ENCODE measurements at places on chromosomes 11 and 22.

DNA sequence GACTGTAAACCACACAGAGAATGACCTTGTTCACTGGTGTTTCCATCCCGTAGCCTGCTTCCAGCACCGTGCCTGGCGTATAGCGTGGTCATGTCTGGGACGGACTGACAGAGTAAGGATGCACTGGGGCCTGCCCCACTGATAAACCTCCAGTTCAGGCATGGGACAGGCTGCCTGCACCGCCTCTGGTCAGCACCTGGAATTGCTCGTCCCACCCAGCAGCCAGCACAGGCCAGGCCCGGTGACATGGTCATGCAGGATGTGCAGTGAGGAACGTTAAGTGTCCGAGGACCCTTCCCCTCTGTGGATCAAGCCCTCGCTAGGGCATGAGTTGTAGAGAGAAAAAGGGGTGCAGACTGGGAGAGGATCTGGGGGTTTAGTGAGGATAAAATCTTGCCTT lies 44.8 kb downstream of the LMO1 start:
- no peak for DNase-seq

DNA sequence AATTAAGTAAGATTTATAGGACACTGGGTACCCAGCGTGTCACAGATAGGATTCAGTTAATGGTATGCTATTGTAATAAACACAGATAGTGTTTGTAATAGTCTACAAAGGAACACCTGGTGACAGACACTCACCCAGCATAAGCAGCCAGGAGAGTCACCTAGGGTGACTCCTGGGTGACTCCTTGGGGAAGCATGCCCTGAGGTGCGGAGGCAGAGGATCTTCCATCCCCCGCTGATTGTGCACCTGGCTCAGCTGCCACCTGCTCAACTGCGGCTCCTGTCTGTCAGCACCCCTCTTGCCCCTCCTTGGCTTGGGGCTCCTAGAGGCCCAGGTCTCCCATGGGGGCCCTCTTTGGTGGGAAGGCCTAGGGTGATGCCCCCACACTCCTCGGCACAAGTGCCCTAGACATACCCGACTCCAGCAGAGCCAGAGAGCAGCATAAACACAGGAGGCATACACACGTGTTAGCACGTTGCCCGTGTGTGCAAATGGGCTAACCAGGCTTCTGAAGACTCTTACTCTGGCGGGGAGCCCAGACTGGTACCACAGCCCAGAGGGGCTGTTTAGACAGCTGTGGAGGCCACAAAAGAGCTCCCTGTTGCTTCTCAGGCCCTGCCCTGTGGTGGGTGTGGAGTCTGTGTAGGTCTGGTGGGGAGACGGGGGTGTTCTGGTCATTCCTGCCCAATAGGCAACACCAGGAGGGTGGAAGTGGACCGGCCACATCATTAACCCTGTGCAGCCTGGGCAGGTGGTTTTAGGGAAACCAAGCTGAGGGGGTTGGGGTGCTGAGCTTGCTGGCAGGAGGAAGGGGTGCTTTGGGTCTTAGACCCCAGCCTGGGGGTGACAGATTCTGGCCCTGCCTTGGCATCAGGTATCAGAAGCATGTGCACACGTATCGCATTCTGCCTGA lies 3.0 kb downstream of the INPPL1 start:
- DNase-seq = no peak

DNA sequence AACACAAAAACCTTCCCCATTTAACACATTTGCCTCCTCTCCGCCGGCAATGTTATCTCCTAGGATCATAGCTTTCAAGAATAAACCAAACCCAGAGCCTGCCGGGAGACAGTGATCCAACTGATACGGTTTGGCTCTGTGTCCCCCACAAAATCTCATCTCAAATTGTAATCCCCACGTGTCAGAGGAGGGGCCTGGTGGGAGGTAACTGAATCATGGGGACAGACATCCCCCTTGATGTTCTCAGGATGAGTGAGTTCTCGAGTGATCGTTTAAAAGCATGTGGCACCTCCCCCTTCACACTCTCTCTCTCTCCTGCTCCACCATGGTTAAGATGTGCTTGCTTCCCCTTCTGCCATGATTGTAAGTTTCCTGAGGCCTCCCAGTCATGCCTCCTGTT lies 33.3 kb downstream of the RBFOX2 start:
- no peak for DNase-seq

- DNase-seq = no peak
These were observed 6.0 kb upstream of the CBX6 start for GRCh38 chr22:38878001-38878400.

DNA sequence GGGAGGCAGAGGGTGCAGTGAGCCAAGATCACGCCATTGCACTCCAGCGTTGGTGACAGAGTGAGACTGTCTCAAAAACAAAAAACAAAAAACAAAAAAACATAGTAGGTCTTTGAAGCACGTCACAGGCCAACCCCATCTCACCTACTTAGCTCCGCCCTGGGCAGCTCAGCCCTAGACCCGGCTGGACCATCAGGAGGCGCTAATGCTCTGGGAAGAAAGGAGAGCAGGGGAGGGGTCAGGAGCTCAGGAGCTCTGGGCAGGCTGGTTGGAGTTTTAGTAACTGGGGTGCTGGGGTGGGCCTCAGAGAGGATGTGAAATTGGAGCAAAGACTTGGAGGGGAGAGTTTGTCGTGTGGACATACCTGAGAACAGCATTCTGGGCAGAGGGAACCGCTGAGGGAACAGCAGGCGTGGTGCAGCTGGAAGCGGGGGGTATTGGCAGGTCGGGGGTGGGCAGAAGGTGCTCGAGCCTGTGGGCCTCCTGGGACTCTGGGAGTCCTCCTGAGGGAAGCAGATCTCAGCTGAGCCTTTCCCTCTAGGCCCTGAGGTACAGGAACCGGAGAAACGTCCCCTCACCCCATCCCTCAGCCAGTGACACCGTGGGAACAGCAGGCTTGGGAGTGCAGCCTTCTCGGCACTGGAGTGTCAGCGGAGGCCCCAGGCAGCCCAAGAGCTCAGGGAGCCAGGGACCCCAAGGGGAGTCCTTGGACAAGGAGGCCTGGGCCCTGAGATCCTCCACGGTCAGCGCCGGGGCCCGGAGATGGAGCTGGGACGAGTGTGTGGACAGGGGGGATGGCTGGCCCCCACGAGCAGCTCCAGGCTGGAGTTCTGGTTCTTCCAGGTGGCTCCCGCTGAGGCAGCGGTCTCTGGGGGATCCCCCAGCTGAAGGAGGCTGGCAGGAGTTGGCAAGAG lies 2.2 kb upstream of the RPS6KA4 start:
- no peak for DNase-seq

GRCh38 chr11:2775626-2776350 lies 76.0 kb upstream of the KCNQ1OT1 start:
- no peak for DNase-seq

GRCh38 chr11:5899534-5899933 lies 6.5 kb downstream of the OR52E5 start:
- no peak for DNase-seq

- no peak for DNase-seq
These were observed 8.6 kb downstream of the C11orf91 start for GRCh38 chr11:33692013-33692504.

- DNase-seq = no peak
These were observed 180.2 kb downstream of the SBF2 start for GRCh38 chr11:10113852-10114251.

DNA sequence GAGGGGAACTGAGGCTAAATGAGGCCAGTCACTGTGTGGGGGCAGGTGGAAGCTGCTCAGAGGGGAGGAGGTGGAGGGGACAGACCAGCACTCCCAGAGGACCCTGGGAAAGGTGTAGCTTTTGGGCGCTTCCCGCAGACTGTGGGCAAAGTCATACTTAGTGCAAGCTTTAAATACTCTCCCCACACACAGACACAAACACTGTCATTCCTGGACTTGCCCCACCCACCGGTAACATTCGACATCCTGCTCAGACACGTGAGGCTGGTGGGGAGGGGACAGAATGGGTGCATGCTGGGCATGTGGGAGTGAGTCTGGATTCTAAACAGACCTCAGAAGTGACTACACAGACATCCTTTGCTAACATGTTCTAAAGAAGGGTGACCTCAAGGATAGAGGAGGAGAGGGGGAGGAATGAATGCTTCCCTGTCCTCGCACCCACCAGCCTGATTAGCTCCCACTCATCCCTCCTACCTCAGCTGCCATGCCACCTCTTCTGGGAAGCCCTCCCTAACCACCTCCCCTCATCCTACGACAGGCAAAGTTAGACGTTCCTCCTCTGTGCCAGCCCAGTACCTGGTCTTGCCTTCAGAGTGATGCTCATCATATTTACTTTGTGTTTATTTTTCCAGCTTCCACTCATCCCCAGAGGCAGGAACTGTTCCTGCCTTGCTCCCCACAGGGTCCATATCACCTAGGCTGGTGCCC lies 22.2 kb downstream of the TSKU start:
- DNase-seq = no peak

- DNase-seq = no peak
These were observed 8.2 kb upstream of the YWHAH start for GRCh38 chr22:31935961-31936635.

GRCh38 chr11:62853279-62853965 lies 14.0 kb upstream of the WDR74 start:
- no peak for DNase-seq

GRCh38 chr11:20156876-20157613 lies 3.2 kb downstream of the DBX1 start:
- DNase-seq = no peak

DNA sequence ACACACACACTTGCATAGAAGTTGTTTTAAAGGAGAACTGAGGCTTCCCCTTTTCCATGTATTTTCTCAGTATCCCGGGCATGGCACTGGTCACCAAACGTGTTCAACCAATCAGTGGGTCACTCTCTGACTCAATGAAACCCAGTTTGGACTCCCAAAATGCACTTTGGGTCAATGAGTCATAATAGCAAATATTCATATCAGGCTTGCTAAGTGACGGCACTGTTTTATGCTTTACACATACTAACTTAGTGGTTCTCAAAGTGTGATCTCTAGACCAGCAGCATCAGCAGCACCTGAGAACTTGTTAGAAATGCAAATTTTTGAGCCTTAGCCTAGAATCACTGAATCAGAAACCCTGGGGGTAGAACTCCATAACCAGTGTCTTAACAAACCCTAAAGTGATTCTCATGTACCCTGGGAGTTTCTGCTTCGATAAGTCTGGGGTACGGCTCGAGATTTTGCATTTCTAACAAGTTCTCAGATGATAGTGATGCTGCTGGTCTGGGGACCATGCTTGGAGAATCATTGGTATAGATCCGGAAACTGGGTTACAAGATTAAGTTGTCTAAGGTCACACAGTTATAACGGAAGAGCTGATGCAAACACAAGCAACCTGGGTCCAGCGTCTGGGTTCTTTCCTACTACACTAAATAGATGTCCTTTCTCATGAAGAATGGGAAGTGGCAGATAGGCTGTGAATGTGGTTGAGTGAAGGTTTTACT lies 35.6 kb downstream of the ETS1 start:
- no peak for DNase-seq

DNA sequence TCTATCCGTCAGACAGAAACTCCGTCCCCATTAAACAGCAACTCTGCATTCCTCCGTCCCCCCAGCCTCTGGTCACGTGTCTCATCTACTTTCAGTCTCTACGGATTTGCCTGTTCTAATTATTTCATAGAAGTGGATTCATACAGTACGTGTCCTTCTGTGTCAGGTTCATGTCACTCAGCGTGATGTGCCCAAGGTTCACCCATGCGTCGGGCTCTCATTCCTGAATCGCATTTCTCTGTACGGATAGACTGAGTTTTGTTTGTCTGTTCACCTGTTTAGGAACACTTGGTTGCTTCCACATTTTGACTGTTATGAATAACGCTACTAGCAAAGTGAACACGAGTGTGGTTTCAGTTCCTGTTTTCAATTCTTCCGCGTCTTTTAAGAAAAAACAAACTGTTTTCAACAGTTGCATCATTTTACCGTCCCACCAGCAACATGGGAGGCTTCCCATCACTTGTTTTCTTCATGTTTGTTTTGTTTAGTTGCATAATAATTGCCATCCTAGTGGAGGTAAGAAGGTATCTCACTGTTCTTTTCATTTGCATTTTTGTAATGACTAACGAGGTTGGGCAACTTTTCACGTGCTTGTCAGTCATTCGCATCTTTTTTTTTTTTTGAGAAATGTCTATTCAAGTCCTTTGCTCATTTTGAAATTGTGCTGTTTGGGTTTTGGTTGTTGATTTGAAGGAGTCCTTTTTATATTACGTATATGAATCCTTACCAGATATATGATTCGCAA lies 8.9 kb upstream of the NLRP6 start:
- no peak for DNase-seq

GRCh38 chr22:31477329-31477728 lies 12.3 kb downstream of the EIF4ENIF1 start:
- no peak for DNase-seq

Measured in activated T-helper 9 cell treated with anti-CD3 and anti-CD28 coated beads, Interleukin-2, amount 50 U/mL, for 16 hours (primary cell).